Melanocyte of skin (primary cell): ENCODE measurements at places on chromosomes 6 and 20. TPM values are rescaled to one million over a fixed set of nuclear protein-coding genes. Genes with fewer than 3 reads are reported as not detected.

The METTL24 gene
- total RNA-seq: not detected in 2 replicates

The PSORS1C1 gene
- under 0.01 and 0.67 TPM in 2 replicates for total RNA-seq

The DDX43 gene
- 0.36 and 1.0 TPM in 2 replicates for total RNA-seq

The EDN3 gene
- total RNA-seq: not detected in 2 replicates

The TCF15 gene
- under 0.01 TPM in 1 of 2 replicates, not detected in the other for total RNA-seq

The CRYBG1 gene
- total RNA-seq: 0.46 and 0.67 TPM in 2 replicates
